NCI-H1048 (cell line): ENCODE measurements at places on chromosomes 11 and 22.

GRCh38 chr11:114395736-114396135 is 4.6 kb downstream of the C11orf71 start:
- no peak for DNase-seq

GRCh38 chr11:131041331-131042040 is 125.2 kb upstream of the SNX19 start:
- DNase-seq: no peak

DNA sequence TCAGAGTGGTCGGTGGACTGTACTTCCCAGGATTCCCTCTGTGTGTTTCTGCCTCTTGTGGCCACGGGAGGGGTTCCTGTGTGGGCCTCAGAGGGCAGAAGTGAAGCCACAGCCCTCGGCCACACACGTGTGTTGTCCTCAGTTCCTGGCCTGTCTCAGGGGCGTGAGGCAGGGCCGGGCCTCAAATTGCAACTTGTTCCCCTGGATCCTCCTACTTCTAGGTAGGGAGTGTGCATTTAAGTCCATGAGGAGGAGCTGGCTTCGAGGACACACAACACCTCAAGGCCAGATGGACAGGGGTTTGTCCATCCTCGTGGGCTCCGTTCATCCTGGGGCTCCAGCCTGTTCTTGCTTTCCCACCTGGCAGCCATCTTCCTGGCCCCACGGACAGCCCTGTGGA is 573.0 kb downstream of the TBC1D22A start:
- no peak for DNase-seq

- DNase-seq: no peak
Observed at GRCh38 chr22:49433717-49434611, 393.7 kb downstream of the BRD1 start.

- no peak for DNase-seq
Observed at GRCh38 chr11:118536726-118537125, 5.7 kb downstream of the TMEM25 start.

- DNase-seq: peak; percentile 11
Observed at GRCh38 chr11:6251120-6251733, 8.4 kb upstream of the CCKBR start.

DNA sequence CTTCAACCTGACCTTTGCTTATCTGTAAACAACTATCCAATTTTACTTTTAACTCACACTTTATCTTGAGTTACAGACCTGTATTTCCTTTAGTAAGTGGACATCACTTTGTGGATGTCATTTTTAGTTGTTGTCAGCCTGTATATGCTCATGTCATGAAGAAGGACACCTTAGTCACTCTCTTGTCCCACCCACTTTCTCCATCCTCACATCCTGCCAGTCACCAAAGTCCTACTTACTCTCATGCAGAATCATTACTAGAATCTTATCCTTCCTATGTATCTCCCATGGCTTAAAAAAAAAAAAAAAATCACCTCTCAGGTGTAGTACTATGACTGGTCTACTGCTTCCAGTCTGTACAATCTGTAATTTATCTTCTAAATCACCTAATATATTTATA is 43.3 kb downstream of the SESN3 start:
- no peak for DNase-seq

GRCh38 chr22:35065796-35066218 is at the start of gene ISX:
Gene ISX (plus strand): TSS chr22:35066158. CDS start chr22:35067088, 930 bp downstream.
- DNase-seq: no peak

DNA sequence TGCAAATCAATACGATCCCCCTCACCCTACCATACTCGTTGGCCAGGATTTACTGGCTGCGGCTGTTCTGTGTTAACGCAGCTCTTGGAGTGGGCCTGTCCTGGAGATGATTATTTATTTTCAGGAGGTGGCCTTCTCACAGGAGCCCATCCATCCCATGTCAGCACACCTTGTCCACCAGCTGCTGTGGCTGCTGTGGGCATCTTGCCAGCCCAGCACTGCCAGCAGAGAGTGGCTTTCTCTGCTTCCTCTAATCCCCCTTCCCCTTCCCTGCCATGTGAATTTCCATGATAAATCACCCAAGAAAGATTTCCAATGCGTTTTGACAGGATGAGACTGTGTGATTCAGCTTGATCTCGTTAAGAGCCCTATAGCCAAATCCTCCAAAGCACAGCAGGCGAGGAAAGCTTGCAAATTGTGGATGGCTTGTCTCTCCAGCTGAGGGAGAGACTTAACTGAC is 309.1 kb upstream of the C11orf87 start:
- DNase-seq: no peak

- DNase-seq: no peak
Observed at GRCh38 chr11:36509201-36509639, 852 bp downstream of the TRAF6 start.

DNA sequence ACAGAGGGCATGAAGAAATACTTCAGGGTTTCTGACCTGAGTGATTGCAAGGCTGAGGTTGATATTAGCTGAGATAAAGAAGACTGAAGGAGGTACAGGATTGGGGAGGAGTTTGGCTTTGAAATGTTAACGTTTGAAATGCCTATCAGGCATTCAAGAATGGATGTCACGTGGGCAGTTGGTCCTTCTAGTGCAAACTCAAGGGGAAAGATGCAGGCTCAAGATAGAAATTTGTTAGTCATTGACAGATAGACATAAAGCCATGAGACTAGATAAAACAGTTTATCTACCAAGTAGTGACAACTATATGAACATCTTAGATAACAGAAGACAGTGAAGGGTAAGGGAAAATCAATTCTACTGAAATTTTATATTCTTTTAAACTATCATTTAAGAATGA is 23.1 kb downstream of the TTC17 start:
- DNase-seq: no peak

DNA sequence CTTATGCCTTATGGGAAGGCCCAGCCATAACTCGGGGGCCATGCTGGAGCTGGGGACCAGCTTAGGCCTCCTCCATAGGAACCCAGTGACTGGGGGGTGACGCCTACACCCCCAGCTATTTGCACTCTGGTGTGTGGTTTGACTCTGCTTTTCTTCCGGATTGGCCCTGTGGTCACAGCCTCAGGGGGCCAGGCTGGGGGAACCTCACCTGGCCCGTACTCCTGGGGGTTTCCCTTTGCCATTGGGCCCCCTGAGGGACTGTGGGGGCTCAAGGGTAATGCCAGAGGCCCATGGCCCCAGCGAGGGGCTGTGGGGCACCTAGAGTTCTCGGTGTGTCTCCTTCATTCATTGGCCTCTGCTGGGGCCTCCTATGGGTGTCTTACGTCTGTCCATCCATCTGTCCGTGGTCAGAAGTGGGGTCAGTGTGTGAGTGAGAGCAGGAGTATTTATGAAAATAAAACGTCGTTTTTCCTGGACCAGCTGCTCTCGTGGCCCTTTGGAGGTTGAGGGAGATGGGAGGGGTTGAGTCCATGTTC is 6.3 kb upstream of the SH3BP1 start:
- DNase-seq: no peak

- DNase-seq: no peak
Observed at GRCh38 chr11:21948876-21949275, 244.0 kb upstream of the ANO5 start.

DNA sequence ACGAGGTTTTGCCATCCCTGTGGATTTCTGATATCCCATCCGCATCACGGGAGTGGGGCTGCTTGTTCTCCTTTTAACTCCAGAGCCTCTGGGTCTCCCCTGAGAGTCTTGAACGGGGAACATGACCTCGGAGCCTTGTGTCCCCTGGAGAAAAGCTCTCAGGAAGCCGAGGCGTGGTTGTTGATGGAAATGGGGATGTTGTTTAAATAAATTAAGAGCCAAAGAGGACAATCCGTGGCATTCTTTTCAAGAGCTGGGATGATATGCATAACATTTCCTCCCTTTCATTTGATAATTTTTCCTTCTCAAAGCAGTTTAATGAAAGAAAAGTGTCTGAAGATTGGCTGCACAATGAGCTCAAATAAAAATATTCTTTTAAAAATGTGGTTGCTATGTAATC is 14.2 kb downstream of the TSPAN18 start:
- DNase-seq: no peak
